ENCODE measurements at places on chromosomes 12 and 14.

DNA sequence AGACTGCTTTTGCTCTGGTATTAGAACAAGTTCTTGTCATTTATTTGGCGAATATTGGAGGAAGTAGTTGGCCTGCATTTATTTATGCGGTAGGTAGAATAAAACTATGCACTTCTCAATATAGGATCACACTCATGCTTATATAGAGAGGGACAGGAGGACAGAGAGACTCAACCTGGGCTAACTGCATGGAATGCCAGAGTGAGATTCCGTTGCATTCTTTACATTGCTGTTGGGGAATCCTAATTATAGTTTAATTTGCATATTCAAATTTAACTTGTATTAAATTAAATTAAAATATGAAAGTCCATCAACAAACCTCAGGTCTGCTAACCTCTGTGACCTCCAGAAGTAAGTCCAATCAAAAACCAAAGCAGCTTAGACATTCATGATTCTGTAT lies 26.6 kb downstream of the OR10G3 start:
- no peak for DNase-seq

- DNase-seq: no peak
Measured at GRCh38 chr14:92456215-92457015, 57.2 kb upstream of the RIN3 start.

DNA sequence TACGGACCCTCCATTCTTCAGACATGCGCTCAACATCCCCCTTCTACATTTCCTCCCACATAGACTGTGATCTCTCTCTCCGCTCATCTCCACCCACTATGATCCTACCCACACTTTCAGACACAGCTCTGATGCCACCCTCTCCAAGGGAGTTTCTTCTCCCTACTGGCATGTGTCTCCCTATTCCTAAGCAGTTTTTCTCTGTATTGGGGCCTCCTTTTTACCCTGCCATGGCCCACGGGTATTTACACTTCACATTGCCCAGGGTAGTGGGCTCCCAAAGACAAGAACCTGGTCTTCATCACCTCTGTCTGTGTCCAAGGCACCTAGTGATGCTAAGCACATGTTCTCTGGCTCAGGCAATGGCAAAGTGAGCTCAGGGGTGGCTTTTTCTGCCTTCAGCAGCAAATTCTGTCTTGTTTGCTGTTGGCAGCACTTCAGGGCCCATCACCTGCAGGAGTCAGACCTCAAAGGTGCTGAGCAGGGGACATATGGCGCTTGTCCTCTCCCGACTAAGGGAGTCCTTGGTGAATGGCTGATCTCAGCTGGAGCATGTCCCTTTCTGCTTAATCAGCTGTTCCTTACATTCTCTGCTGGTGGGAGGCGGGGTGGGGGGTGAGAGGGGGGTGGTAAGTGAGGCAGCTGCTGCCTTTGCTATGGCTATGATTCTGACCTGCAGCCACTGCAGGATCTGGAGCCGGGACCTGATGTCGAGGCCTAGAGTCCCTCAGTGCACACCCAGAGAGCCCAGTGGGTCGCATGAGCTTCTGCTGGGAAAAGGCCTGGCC lies 256.8 kb downstream of the PCNX1 start:
- DNase-seq: no peak

GRCh38 chr12:106174876-106175275 lies 36.1 kb upstream of the NUAK1 start:
- DNase-seq: no peak

DNA sequence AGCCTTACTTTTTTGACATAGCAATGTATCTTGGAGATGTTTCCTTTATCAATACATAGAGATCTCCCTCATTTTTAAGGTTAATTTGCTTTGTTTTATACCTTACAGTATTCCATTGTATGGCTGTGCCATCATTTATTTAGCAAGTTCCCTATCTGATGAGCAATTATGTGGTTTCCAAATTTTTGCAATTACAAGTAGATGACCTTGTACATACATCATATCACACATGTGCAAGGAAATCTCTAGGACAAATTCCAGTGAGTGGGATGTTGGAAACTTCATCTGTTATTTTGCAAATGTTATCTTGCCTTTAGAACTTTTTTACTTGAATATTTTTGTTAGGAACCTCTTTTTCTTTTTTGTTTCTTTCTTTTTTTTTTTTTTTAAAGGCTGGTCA lies 49.7 kb downstream of the DRAM1 start:
- DNase-seq: no peak

- DNase-seq: no peak
Measured at GRCh38 chr12:105600911-105601545, 270.5 kb downstream of the C12orf75 start.

GRCh38 chr14:44767646-44768173 lies 194.0 kb downstream of the KLHL28 start:
- DNase-seq: no peak

DNA sequence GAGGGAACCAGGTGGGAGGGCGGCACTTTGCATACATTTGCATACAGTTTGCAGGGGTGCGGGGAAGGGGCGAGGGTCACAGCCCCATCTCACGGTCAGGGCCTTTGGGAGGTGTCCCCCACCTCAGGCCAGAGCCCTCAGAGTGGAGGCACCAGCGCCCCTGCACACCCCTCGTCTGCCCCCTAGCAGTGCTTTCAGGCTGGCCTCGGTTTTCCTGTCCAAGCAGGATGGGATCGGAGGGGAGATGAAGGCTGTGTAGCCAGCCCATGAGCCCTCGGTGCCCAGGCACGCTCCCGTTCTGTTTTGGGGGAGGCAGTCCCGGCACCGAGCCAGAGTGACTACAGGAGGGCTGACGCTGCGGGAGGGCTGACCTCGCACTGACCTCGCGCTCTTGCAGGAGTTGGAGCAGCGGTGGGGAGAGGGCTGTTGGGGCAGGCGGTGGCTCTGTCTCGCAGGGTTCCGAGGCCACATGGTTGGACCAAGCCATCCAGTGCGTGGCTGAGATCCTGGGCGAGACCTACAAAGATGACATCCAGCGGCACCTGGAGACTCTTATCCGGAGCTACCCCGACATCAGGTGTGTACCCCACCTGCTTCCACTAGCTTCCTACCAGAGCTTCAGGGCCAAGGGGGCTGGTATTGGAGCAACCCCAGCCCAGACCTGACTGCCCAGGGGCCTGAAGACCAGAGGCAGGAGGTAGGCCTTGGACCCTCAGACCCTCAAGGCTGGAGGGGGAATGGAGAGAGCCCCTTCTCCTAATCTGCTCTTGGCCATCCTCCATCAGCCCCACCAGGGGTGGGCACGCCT lies 13.6 kb downstream of the EXOC3L4 start:
- no peak for DNase-seq

- DNase-seq: no peak
Measured at GRCh38 chr14:20472536-20473169, 3.4 kb downstream of the PNP start.

- no peak for DNase-seq
Measured at GRCh38 chr12:22255097-22255496, 79.4 kb downstream of the ST8SIA1 start.
